NCI-H1092 (cell line): ENCODE measurements at places on chromosomes 11 and 22.

GRCh38 chr11:116420770-116421528 lies 351.8 kb downstream of the BUD13 start:
- DNase-seq, result peak; percentile 55

DNA sequence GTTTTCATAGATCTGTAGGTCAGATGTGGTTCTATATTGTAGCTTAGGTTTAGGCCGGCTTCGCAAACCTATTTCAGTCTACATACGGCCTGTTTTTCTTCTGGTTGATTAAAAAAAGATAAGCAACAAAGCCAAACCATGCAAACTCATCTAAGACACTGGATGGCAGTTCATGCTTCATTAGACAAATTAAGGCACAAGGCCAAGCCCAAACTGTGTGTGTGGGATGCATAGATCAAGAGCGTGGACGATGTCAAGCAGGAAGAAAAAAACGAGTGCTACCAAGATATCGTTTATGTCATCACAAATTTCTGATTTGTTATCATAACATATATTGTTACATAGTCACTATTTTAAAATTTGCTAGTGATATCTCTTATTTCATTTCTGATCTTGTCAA lies 357.6 kb upstream of the KIRREL3 start:
- DNase-seq, result no peak

GRCh38 chr22:20444325-20444724 lies 6.7 kb upstream of the SCARF2 start:
- no peak for DNase-seq

DNA sequence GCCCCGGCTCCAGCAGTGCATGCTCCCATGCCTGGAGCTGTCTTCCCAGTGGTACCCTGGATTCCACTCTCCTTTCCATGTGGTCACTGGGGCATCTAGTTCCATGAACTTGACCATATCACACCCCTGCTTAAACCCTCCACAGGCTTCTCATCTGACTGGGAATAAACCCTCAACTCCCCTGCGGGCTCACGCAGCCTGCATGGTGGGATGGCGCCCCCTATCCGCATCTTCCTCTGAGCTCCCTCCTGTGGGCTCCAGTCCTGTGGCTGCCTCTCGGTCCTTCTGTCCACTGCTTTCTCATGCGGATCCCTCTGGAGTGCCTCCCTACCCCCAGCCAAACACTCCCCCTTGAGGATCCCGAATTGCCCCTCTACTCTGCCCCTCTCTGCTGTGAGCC lies 41.4 kb upstream of the TTLL12 start:
- DNase-seq, result no peak

GRCh38 chr11:21634491-21634890 lies 558.4 kb upstream of the ANO5 start:
- no peak for DNase-seq
